Gastroesophageal sphincter (tissue), 4 donors: ENCODE measurements at places on chromosomes 12 and 14. TPM values are rescaled to one million over a fixed set of nuclear protein-coding genes. Genes with fewer than 3 reads are reported as not detected.

DNA sequence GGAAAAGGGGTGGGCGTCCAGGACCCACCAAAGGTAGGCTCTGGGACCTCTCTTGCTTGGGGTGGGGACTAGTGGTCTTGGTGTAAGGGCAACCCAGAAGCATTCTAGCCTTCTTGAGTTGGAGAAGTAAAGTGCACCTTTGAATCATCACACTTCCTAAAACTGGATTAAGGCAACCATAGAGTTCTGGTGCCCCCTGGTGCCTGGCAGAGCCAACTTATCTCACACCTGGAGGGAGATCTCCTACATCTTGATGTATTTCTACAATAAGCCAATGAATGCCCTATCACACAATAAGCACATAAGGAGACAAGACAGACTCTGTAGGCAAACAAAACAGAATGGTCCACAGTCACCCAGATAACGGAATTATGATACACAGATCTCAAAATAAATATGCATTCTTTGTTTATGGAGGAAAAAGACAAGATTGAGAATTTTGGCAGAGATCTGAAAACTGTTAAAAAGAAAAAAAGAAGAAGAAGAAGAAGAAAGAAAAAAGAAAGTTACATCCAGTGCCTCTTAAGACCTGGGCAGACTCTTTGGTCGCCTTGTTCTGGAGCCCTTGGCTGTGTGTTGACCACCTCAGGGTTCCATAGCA, 95.9 kb upstream of the PPP2R5C start:
- no peak for ATAC-seq

- ATAC-seq, result no peak
Observed at GRCh38 chr12:92398565-92399309, 253.1 kb upstream of the BTG1 start.

- ATAC-seq, result no peak
Observed at GRCh38 chr12:16228067-16228466, 49.4 kb downstream of the SLC15A5 start.

GRCh38 chr12:77236066-77236465, 170.7 kb upstream of the E2F7 start:
- ATAC-seq, result no peak

DNA sequence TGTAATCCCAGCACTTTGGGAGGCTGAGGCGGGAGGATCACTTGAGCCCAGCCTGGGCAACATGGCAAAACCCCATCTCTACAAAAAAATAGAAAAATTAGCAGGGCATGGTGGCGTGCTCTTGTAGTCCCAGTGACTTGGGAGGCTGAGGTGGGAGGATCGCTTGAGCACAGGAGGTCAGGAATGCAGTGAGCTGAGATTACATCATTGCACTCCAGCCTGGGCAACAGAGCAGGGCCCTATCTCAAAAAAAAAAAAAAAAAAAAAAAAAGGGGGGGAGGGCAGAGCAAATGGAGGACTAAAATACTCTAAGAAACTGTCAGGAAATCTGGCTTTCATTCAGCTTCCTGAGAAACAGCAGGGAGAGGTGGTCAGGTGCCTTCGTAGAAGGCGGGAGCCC, 31.7 kb upstream of the TSPAN9 start:
- ATAC-seq, result no peak

GRCh38 chr12:68853396-68854077, 45.6 kb downstream of the MDM2 start:
- no peak for ATAC-seq

GRCh38 chr12:114851981-114852380, 168.0 kb upstream of the TBX3 start:
- ATAC-seq, result no peak

DNA sequence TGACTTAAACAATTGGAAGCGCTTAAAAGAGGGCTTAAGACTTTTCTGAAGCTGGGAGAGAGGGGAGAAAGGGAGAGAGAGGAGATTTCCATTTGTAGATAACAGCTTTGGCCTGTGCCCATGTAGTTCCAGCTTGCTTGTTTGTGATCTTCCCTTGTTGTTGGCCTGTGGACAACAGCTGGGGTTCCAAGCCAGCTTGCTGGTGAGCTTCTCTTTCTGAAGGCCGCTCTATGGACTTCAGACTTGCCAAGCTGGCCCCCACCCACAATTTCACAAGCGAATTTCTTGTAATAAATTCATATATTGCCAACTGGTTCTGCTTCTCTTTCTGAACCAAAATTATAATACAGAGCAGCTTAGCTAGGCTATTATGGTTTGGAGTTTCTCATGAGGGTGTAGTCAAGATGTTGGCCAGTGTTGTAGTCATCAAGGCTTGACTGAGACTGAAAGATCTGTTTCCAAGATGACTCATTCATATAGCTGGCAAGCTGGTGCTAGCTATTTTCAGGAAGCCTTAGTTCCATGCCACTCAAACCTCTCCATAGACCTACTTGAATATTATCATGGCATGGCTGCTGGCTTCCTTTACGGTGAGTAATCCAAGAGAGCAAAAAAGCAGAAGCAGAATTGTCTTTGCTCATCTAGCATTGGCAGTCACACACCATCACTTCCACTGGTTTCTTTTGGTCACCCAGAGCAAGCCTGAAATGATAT, 89.4 kb downstream of the ATP23 start:
- ATAC-seq, result no peak

DNA sequence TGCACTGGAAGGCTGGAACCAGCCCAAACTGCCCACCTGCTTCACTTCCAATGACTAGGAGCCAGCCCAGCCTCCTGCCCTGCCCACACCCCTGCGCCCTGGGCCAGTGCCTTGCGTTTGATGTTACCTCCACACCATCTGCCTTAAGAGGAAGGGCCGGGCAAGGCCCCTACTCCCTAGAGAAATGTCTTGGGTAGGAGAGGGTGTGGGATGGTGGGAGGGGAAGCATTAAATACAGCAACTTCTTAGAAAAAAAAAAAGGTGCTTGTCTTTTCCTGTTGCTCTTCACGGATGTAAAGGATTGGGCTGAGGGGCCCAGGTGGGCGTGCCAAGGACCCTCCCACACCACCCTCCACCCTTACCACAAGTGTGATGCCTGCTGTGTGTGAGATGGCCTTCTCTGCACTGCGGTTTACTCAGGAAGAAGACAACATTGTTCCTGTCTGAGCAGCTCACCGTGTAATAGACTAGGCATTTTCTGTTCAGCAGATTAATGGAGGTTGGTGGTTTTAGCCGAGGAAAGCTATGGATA, 99.9 kb downstream of the NINJ2 start:
- no peak for ATAC-seq

Gene TSPAN9
- total RNA-seq, result 19.5 TPM

Gene SCYL2
- total RNA-seq, result 70.0 TPM

Gene CMTM5
- total RNA-seq, result 1.2 TPM

Gene MUCL1
- total RNA-seq, result not detected

Gene PACS2
- total RNA-seq, result 76.1 TPM

Gene AKAP3
- 0.13 TPM for total RNA-seq

Gene PTPRO
- total RNA-seq, result 10.7 TPM
